ENCODE measurements at places on chromosomes 2 and 18.

DNA sequence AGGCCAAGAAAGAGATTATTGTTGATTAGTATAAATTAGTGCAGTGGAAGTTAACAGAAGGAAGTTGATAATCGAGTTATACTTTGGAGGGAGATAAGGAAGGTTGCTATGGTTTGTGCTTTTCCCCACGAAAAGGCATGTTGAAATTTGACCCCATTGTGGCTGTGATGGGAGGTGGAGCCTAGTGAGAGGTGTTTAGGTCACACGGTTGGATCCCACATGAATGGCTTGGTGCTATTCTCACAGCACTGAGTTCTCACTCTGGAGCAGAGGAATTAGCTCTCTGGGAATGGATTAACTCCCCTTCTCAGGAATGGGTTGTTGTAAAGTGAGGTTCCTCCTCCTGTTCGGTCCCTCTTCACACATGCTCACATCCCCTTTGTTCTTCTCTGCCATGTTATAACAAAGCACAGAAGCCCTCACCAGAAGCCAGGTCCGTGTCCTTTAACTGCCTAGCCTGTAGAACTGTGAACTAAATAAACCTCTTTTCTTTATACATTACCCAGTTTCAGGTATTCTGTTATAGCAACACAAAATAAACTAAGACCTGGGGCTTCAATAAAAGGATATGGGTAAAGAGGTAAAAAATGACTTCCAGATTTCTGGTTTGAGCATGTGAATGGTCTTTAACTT is 21.9 kb downstream of the PIGN start:
- no peak for DNase-seq

DNA sequence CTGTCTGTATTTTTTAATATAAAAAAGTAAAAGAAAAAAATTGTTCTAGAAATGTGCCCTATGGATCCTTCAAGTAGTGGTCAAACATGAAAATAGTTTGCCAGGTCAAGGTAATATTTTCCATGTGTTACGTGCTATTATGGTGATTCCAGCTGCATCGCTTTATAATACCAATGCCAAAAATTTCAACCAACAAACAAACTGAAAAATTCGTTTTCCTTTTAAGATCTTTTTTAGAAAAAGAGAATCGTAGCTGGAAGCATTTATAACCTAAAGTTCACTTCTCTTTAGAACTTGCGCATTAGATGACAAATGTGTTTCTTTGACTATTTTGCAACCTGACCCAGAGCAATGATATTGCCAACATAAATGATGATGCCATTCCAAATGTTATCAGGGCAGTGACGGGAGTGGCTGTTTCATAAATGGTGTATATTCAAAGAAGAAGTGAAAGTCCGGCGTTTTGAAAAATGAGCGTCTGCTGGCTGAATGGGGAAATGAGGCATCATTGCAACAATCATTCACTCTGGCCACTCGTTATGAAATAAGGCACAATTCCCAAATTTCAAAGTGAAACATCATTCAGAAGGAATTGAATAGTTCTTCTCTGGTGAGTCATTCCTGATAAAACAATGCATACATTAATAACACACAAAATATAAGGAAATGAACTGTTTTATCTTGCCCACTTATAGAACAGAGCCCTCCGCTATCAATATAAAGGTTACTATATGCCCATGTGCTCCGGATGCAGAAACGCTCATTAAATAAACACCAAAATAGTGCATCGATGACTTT is 297.4 kb downstream of the TGIF1 start:
- DNase-seq: no peak

GRCh38 chr2:73070643-73071359 is 711 bp downstream of the SFXN5 start:
- no peak for DNase-seq

- DNase-seq: no peak
These were observed 901.3 kb upstream of the CDH2 start for GRCh38 chr18:29078273-29078672.

DNA sequence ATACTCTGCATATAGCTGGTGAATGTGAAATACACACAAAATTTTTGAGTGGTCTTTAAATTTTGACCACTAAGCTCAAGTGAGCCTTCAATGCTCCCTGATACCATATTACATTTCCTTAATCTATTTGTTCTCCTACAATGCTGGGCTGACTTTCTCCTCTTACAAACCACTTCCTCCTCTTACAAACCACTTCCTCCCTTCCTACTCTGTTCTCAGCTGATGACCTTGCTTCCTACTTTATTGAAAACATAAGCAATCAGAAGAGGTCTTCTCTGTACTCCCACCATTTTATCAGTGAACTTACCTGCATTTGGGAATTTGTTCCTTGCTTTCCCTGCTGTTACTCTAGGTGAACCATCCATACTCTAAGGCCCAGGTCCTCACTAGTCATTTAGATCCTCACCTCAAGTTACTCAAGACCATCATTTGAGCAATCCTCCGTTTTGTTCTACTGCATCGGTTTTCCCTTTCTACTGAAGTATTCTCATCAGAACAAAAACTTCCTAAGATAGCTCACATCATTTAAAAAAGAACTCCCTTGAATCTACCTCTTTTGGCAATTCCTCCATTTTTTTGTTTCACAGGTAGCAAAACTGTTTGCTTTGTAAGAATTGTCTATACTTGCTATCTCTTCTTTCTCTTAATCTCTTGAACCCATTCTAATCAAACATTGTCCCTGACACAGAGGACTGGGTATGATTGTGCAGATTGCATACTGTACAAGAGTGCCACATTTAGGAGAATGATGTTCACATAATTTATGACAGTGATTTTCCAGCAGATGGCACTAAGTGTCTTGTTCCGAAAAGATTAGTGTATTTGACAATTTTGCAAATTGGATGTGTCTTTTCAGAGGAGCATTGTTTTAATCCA is 96.5 kb downstream of the EPB41L5 start:
- DNase-seq: peak; percentile 1

DNA sequence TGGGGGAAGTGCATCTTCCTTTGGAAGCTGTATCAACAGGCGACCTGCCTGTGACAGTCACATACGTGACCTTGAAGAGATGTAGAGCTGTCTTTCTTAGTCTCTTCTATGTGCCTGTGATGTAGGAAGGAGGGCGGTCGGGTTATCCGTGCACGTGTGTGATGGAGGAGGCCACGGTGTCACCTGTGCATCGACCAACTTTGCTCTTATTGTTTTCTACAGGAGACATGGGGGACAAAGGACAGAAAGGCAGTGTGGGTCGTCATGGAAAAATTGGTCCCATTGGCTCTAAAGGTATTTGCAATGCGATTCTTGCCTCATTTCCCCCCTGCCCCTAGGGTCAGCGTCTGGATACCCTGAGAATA is 20.7 kb upstream of the ALLC start:
- no peak for DNase-seq

GRCh38 chr18:31723990-31724711 is 36.5 kb downstream of the SLC25A52 start:
- peak; percentile 31 for DNase-seq

GRCh38 chr2:27251766-27252165 is 11.1 kb downstream of the SLC30A3 start:
- no peak for DNase-seq

DNA sequence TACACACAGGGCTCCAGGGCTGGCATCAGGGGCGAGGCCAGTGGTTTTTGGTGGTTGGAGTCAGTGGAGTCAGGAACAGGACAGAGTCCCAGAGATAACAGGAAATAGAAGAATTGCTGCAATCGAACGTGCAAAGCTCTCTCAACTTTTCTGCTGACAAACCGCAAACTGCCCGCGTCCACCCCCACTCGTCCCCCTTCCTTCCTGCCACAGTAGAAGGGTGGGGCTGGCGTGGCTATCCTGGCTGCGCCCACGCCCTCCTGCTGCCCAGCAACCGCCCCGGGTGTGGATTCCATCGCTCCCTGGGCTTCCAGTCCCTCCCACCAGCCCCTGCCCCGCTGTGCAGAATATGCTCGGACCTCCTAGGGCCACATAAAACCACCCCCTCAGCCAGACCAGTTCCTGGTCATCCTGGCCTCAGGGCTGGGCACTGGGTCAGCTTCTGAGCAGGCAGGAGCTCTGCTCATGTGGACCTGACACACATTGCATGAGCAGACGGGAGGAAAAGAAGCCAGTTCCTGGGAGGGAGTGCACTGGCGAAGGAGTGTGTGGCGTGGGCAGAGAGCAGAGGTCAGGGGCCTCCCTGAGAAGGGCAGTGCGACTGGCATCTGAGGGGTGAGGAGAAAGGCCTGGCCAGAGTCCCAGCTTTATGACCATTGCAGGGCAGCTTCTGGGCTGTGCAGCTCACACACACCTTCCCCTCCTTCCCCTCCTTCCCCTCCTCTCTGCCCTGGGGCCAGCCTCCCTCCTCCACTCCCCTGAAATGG is 85.4 kb upstream of the ATG16L1 start:
- DNase-seq: no peak

GRCh38 chr2:232406556-232407310 is at the start of gene ALPG:
Gene ALPG, plus strand, starts transcription at chr2:232406844. Its CDS starts 51 bp downstream, at chr2:232406895.
- no peak for DNase-seq

GRCh38 chr18:43279015-43279744 is 1.9 kb upstream of the SYT4 start:
- DNase-seq: no peak

GRCh38 chr18:4106407-4107033 is 348.6 kb downstream of the DLGAP1 start:
- peak; percentile 7 for DNase-seq

- DNase-seq: no peak
These were observed 448.3 kb upstream of the ST6GAL2 start for GRCh38 chr2:107334306-107334705.

DNA sequence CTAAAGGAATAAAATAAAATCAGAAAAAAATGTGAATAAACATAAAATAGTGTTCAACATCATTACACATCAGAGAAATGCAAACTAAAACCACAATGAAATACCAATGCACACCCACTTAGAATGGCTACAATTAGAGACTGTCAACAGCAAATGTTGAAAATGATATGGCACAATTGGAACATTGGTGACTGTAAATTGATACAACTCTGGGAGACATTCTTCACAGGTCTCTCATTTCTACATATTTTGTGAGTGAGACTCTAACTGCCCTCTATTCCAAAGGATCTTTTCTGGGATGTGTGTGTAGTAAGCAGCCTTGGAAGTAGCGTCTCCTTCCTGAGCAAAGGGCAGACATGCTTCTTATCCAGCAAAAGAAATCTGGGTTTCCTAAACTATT is 323.0 kb downstream of the FBXO15 start:
- DNase-seq: no peak

DNA sequence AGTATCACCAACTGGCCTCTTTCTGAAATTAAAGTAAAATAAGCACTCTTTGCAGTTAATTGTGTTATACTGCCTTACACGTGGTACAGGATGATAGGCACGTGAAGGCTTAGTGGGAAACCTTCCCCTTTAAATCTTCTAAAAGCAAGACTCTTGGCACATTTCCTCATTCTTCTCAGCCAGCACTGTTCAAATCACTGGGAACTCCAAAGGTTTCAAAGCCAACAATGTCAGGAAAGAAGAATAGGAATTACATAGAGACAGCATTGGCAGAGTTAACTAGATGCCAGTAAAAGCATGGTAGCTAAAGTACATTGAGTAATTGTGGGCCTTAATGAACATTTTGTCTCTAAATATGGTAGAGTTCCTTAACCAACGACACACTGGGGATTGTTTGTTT is 96.4 kb downstream of the DTNA start:
- no peak for DNase-seq

GRCh38 chr2:137231628-137232027 is 466.3 kb downstream of the THSD7B start:
- no peak for DNase-seq

DNA sequence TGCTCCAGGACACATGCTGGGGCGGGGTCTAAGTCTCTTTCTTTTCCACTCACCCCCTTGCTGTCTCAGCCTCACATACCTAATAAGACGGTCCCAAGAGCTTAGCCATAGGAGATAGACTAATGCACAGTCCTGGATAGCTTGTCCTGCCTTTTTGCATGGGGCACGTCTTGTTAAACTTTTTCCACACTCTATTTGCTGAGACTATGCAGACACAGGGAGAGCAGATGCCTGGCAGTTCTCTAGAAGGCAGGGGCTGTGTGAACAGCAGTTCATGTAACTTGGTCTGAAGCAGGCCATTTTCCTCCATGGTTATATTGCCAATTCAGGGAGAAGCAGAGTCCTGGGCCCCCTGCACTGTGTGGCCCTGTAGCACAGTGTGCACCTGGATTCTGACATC is 142.1 kb downstream of the SEPTIN10 start:
- no peak for DNase-seq

DNA sequence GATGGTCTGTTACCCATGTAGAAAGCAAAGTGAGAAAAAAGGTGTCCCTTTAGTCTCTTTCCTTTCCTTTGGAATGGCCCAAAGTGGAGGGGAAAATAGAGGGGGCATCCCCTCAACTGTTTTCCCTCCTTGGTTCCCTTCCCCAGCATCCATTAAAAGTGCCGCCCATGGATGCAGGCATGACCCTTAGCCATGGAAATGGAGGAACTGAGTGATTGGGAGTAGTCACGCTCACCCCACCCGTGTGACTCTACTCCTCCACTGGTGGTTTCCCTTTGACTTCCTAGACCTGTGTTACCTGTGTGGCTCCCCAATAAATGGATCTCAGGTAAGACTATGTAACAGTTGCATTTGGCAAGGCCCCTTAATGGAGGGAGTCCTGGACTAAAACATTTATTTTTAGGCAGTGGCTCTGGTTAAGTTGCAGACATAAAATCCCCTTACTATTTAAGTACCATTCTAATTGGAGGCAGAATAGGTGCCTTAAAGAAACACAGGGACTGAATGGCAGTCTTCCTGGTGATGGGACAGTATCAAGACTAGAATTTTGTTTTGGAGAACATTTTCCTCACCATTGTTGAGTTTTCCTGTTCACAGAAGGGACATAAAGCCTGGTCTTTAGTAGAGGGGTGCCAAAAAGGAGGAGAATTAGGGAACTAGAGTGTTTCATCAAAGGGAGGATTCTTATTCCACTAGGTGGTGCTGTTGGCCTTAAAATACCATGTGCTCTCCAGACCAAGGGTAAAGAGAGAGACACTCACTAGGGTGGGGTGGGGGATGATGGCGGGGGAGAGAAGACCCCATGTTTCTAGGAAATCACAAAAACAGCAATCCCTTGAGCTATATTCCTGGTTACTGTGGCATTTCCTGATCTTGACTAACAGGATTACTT is 25.7 kb upstream of the PLA2R1 start:
- DNase-seq: no peak

DNA sequence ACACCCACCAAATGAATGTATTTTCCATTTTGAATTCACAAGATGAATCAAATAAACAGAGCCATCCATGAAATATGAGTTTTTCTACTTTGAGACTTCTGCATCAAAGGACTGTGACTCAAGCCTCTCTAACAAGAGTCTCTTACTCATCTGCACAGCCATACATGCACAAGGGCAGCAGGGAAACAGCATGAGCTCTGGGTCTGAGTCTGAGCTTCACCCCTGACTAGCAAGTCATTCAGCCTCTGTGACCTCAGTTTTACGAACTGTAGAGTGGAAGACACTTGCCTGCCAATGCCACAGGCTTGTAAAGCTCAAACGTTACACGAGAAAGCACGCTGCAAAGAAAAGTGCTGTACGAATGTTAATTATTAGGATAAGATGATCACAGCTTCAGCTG is 42.9 kb downstream of the MREG start:
- no peak for DNase-seq

All from GM12891 (cell line).